ENCODE measurements at places on chromosomes 1 and 21. TPM values are rescaled to one million over a fixed set of nuclear protein-coding genes. Genes with fewer than 3 reads are reported as not detected.

The KIF26B gene
- 0.39 TPM for total RNA-seq

The SPRR5 gene
- total RNA-seq = not detected

The HFM1 gene
- 0.12 TPM for total RNA-seq

DNA sequence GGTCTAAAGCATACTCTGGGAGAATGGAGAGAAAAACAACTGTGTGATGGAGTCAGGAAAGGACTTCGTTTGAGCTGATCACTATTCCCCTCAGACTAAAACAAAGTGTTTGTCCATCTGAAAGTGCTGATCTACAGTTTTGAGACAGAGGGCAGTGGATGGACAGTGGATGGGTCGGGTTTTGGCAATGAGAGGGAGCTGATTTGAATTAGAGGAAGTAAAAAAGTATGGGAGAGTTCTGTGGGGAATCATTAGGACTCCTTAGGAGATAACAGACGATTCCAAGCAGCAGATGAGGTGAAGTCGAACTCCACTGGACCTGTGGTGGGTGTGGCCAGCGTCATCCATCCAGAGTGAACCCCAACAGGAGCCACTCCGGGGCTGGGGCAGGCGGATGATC is 62.3 kb downstream of the PTGS2 start:
- DNase-seq = no peak

GRCh38 chr1:152141971-152142584 is 16.9 kb downstream of the RPTN start:
- no peak for DNase-seq

Measured in mucosa of descending colon (tissue), 3 donors.